Muscle of back (tissue), 13 donors: ENCODE measurements at places on chromosomes 1 and 21.

DNA sequence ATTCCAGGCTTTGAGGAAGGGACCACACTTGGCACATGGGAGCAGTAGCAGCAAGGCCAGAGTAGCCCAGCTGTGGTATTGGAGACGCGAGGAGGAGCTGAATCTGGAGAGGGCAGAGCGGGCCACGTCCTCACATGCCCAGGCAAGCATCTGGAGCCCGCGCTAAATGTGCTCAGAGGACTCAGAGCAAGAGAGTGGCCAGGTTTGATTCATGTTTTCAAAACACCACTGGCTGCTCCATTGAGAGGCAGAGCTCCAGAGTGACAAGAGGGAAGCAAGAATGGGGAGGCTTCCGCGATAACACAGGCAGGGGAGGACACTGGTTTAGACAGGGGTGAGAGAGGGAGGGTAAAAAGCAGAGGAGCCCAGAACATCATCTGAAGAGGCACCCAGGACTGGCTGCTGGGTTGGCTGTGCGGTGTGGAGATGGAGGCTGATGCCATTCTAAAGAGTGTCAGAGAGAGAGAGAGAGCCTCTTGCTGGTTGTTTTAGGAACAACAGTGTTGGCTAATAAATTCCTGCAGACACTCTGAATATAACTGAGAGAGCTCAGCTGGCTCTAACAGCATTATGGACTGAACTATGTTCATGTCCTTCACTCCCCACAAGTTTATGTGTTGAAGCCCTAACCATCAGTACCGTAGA, 32.3 kb downstream of the RCAN1 start:
- no peak for DNase-seq

- no peak for DNase-seq
Observed at GRCh38 chr1:32250893-32251716, at the start of gene LCK. Gene LCK, plus strand, starts transcription at chr1:32251265. Its CDS starts 23,065 bp downstream, at chr1:32274330.

DNA sequence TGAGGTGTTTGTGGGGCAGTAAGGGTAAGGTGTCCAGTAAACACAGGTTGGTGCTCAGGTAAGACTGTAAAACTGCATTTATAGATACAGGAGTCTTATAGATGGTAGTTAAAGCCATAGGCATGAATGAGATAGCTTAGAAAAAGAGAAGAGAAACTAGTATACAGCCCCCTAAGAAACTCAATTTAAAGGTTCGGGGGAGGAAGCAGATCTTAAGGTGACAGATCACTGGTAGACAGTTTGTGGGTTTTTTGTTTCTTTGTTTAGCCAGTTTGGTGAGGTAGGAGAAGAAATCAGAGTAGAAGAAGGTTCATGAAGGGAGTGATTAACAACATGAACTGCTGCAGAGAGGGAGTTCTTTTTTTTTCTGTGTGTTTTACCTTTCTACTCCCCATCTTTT, 6.1 kb upstream of the AGO3 start:
- no peak for DNase-seq

- DNase-seq, result no peak
Observed at GRCh38 chr21:36918291-36918690, 48.2 kb downstream of the HLCS start.

DNA sequence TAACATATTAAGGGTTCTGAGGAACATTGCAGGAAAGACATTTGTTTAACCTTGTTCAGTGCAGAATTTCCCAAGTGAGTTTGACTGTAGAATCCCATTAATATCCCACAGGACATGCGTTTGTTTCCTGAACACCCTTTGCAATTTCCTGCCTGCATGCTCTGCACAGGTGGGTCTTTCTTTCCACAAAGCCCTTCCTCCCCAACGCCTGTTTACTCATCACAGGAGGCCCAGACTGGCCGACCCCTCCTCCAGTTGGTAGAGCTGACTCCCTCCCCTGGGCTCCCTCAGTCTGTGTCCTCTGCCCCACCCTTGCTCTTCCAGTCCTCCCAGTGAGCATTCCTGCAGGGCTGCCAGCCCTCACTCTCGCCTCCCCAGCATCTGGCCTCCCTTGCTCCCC, 47.5 kb upstream of the CTPS1 start:
- DNase-seq, result no peak

- DNase-seq, result peak; percentile 59
Observed at GRCh38 chr1:170213596-170213995, 67.8 kb downstream of the NTMT2 start.

- DNase-seq, result no peak
Observed at GRCh38 chr1:68326481-68326880, 94.2 kb upstream of the WLS start.

DNA sequence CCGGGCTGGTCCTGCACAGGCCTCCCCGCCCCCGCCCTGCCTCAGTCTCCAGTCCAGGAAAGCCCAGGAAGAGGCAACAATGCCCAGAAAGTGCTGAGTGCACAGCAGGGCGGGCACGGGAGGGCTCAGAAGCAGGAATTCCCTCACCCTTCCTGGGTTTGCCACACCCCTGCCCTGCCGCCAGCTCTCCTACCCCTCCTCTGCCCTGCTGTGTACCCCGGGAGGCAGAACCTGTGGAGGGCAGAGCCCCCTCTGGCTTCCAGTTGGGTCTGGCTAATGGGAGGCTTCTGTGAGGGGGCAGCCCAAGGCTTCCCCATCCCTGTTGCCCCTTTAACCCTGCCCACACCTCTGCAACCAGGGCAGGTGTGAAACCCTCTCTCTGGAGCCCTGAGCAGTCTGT, 47.5 kb upstream of the CSF3R start:
- no peak for DNase-seq

GRCh38 chr1:241074507-241074906, 282.5 kb downstream of the RGS7 start:
- DNase-seq, result no peak

- DNase-seq, result peak; percentile 59
Observed at GRCh38 chr1:204868340-204868700, 2.3 kb upstream of the NFASC start.

GRCh38 chr1:198179556-198179981, 22.8 kb downstream of the NEK7 start:
- no peak for DNase-seq

- DNase-seq, result peak; percentile 67
Observed at GRCh38 chr1:16915627-16915973, 6.1 kb upstream of the CROCC start.

GRCh38 chr1:32864375-32865019, 6.2 kb downstream of the FNDC5 start:
- DNase-seq, result no peak

- no peak for DNase-seq
Observed at GRCh38 chr1:40315795-40316594, 1.1 kb downstream of the COL9A2 start.

- DNase-seq, result peak; percentile 42
Observed at GRCh38 chr1:22132517-22133235, 10.2 kb downstream of the WNT4 start.

- DNase-seq, result no peak
Observed at GRCh38 chr1:207115269-207115668, 11.2 kb downstream of the C4BPA start.

DNA sequence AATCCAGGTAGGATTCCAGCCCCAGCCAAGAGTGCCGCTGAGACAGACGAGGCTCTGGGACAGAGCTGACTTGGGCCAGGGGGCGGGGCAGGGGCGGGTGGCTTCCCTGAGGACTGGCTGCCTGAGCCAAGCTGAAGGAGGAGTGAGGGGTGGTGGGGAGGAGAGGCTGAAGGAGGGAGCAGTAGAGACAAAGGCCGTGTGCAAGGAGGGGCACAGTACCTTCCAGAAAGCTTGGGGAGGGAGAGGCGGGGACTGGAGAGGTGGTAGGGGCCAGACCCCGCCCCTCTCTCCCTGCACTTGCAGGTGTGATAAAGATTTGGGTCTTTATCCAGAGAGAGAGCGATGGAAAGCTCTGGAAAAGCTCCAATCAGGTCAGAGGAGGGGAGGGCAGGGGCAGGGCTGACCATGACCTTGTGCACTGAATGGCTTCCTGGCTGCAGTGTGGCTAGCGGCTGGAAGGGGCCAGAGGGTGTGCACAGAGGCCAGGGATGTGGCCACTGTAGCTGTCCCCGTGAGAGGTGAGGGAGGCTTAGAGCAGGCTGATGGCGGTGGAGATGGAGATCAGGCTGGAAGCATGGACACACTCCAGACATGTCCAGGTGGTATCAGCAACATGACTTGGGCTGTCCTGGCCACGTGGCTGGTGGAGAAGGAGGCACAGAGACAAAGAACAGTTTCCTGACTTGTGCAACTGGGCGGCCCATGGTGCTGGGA, 6.7 kb upstream of the EPHA8 start:
- no peak for DNase-seq

GRCh38 chr1:212244441-212244840, 40.8 kb upstream of the PPP2R5A start:
- DNase-seq, result no peak

DNA sequence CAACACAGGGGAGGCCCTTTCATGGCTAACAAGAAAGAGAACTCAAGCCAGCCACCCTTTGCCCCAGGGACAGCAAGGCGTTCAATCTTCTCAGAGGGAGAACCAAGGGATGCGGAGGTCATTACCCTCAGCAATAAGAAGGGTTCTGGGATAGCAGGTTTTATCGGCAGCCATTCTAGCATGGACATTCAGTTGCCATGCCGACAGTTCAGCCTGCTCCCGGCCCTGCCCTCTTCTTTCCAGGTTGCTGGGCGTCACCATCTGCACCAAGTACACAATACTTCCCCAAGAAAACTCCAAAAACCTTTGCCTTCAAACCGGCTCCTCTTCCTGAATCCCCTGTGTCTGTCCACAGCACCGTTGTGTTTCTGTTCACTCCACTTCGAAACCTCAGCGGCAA, 47.1 kb downstream of the SYT2 start:
- DNase-seq, result no peak

DNA sequence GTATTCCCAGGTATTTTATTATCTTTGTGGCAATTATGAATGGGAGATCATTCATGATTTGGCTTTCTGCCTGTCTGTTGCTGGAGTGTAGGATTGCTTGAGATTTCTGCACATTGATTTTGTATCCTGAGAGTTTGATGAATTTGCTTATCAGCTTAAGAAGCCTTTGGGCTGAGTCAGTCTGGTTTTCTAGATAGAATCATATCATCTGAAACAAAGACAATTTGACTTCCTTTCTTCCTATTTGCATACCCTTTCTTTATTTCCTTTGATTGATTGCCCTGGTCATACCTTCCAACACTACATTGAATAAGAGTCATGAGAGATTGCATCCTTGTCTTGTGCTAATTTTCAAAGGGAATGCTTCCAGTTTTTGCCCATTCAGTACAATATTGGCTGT, 8.0 kb downstream of the OR2L3 start:
- DNase-seq, result no peak

DNA sequence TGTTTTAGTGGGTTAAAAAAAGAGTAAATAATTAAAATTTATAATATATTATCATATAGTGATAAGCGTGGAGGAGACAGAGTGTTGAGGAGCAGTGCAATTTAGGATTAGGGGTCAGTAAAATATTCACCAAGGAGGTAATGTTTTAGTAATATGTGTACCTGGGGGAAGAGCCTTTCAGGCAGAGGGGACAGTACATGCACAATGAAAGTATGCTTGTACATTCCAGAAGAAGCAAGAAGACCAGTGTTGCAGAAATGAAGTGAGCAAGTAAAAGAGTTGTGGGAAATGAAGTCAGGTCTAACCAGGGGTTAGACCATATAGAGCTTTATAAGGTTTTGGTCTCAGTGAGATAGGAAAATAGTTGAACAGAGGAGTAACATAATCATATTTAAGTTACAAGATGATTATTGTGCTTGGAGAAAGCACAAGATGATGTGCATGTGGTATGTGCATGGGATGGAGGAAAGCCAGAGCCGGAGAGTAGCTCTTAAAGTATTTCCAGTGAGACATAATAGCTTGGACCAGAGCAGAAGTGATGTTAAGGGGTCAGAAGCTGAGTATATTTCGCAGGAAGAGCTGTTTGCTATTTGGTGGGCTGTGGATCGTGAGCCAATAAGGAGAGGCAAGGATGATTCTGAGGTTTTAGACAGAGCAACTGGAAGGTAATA, 44.8 kb downstream of the SNX7 start:
- peak; percentile 7 for DNase-seq

- DNase-seq, result no peak
Observed at GRCh38 chr1:16924919-16925477, 3.3 kb downstream of the CROCC start.
